ENCODE measurements at places on chromosomes 13 and 19.

GRCh38 chr19:13869281-13869680 lies 7.7 kb upstream of the NANOS3 start:
- DNase-seq: no peak

DNA sequence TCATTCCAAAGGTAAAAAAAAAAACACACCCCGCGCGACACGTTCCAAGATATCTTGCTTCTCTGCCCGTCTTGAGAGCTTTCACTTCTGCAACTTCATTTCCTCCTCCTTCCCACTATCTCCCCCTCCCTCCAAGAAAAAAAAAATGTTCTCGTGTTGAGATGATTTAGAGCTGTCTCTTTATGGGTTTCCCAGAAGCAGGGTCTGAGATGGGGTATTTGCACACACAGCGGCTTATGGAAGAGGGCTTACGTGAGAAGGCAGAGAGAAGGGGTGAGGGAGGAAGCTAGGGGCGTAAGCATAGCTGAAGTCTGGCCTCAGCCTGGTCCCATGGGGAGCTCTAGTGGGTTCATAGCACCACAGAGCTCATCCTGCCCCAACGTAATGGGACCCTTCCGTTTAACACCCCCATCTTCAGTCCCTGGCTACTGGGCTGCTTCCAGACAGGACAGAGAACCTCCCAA lies 31.3 kb upstream of the USE1 start:
- DNase-seq: no peak

DNA sequence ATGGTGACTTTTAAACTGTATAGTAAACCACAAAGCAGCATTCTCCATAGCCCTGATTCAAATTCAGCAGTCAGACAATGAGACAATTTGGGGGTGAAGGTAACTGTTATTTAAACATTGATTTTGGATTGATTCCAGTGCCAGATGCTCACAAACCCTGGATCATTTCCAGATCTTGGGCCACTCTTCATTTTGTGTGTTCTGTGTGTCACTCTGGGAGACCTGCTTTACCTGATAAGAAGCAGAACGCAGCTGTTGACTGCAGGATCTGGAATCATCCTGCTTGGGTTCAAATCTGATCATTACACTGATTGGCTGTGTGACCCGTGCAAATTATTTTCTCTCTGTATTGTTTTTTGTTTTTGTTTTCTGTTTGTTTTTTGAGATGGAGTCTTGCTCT lies 4.0 kb upstream of the PCDH8 start:
- DNase-seq: no peak

GRCh38 chr13:61128850-61129645 lies 286.6 kb downstream of the PCDH20 start:
- no peak for DNase-seq

DNA sequence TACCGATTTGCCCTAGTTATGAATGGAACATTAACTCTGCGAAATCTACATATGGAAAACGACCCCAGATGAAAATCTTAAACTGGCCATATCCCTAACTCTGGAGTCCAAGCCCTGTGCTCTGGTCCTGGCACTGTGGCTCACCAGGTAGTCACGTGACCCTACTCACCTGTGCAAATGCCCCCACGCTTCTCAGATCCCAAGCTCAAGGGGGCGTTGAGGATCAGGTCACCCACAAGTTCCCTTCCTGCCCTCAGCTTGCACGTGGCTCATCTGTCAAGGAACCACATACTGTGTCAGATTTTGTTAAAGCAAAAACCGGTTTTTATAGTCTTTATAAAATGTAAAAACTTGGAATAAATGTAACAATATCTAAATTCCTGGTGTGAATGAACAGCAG lies 324.0 kb downstream of the SHISA2 start:
- DNase-seq: no peak

GRCh38 chr19:36099166-36099785 lies 11.7 kb upstream of the OVOL3 start:
- DNase-seq: no peak

DNA sequence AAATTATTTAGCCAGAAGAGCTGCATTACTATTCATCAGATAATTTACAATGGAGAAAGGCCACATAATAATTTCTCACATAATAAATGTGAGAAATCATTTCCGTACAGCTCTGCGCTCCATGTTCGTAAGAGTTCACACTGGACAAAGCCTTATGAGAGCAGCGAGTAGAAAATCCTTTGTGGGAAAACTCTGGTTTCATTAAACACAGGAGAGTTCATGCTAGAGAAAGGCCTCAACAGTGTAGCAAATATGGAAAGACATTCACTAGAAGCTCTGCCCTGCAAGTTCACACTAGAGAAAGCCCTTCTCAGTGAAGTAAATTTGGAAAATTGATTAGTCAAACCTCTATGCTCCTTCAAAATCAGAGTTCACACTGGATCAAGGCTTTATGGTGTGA lies 8.4 kb downstream of the ZNF776 start:
- no peak for DNase-seq

- DNase-seq: no peak
These were observed 10.3 kb upstream of the ZNF492 start for GRCh38 chr19:22623841-22624221.

DNA sequence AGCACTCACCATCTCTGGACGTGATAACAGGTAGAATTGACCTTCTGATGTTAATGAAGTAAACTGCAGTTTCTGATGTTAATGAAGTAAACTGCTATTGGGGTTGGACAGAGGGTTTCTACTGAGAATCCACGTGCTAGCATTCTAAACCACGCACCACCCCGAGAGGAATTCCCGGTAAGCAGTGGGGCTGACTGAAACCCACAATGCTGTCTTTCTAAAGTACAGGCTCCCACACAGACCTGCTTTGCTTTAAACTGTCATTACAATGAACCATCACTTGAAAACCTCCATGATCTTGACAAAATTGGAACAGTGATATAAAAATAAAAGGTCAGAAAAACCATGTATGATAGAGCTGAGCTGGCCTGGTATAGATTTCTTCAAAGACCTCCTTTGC lies 559.0 kb downstream of the FGF9 start:
- no peak for DNase-seq

GRCh38 chr19:7251494-7251893 lies 42.7 kb downstream of the INSR start:
- DNase-seq: no peak

- DNase-seq: no peak
These were observed 44.5 kb upstream of the EPHX3 start for GRCh38 chr19:15276620-15277215.

GRCh38 chr19:45050036-45050435 lies 11.2 kb downstream of the CLASRP start:
- no peak for DNase-seq

GRCh38 chr19:11203194-11204075 lies 6.1 kb upstream of the KANK2 start:
- DNase-seq: peak; percentile 55

GRCh38 chr13:98280176-98280510 lies 103.1 kb upstream of the RNF113B start:
- DNase-seq: no peak

DNA sequence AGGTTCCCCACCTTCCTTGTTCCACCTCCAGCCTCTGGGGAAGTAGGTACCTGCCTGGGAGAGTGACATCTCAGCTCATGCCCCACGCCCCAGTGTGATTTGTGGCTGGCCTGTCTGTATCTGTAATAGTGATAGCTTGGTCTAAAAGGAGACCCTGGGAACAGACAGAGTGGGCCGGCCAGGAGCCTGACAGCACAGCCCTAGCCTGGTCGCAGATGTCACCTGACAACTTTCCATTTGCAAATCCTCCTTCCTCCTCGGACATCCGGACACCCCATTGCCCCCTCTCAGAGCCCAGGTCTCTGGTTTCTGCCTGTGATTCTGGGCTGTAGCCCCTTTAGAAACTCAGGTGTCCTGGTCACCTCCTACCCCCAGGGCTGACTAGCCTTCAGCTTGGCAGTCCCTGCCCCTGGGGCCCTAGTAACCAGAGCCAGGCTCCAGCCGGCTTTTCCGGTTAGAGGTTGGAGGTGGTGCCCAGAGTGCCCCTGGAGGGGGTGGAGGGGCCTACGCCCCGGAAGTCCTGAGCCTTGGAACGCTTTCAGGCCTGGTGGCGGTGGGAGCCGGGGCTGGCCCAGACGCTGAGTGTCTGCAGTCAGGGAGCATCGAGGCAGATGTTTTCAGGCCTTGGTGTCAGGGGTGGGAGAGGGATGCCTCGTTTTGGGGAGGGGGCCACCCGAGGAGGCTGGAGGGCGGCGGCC lies 6.5 kb downstream of the LRRC8E start:
- DNase-seq: no peak

GRCh38 chr13:109651311-109651710 lies 135.1 kb downstream of the IRS2 start:
- no peak for DNase-seq

DNA sequence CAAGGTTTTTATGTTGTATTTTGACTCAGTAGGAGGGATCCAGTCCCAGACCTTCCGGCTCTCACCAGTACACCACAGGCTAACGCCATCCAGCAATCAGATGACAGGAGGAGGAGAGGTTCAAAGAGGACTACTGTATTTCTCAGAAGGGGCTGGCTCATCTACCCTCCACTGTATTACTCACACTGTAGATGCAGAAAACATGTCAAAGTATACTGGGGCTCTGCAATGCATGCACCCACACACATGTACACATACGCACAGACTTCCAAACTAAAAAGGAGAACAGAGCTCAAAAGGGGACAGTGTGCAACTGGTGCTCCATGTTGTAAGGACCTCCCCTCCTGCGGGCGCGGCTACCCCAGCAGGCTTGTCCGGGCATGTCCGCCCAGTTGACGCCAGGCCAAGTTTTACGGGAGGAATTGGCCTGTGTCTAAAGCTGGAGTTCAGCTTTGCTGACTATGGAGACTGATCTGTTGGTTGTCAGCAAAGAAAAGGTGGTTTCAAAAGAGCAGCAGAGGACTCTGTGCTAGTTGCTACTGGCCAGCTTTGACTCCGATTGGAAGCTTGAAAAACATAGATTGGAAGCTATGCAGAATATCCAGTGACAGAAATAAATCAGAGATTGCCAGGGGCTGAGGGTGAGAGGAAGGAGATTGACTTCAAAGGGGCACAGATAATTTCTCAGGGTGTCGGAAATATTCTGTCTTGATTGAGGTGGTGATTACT lies 314.2 kb downstream of the DLEU7 start:
- peak; percentile 48 for DNase-seq

- DNase-seq: no peak
These were observed 169.3 kb downstream of the DCT start for GRCh38 chr13:94309997-94310855.

DNA sequence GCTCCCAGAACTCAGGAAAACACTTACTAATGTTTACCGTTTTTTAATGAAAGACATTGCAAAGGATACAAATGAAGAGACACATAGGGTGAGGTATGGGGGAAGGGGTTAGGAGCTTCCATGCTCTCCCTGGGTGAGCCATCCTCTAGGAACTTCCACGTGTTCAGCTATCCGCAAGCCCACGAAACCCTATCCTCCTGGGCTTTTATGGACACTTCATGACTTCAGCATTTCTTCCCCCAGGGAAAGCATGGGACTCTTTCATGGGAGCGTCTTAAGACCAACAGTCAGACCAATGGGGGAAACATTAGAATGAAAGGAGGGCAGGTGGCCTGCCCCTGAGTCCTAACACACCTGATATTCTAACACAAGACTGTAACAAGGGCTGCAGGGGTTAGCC lies 6.6 kb upstream of the ESD start:
- no peak for DNase-seq

DNA sequence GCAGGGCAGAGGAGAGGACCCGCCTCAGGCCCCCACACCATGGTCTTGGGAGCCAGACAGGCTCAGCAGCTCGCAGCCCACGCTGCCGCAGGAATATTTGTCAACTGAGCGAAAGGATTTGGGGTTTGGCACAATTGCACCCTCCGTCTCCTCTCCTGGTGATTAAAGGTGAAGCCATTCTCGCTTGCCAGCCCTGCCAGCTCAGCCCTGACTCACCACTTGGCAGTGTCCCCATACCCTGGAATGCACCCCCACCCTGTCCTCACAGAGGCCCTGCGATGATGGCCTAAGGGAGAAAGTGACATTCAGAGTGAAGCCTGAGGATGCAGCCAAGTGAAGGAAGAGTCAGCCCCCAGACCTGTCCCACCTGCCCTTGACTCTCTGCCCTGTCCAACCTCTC lies 18.8 kb downstream of the CYTH2 start:
- peak; percentile 55 for DNase-seq

GRCh38 chr13:79631051-79631659 lies 150.2 kb downstream of the NDFIP2 start:
- peak; percentile 69 for DNase-seq

DNA sequence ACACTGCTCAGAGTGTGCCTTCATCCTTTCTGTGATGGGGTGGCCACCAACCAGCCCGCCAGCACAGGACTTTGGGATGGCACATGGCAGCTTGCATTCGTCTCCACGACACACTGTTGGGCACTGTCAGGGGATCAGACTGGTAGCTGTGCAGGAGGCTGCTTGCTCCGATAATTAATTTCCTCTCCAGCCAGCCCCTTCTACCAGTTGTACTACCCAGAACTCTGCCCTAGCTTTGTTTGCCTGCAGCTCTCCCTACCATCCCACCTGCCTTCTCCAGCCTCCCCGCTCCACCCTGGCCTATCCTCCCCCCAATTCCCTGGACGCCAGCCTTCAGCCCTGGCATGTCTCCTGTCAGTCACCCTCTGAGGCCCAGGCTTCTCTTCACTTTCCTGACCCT lies 228.3 kb downstream of the TSHZ3 start:
- no peak for DNase-seq

- DNase-seq: no peak
These were observed 10.0 kb downstream of the SLC5A5 start for GRCh38 chr19:17881701-17882100.

GRCh38 chr19:50230379-50231351 lies 27.2 kb downstream of the MYH14 start:
- no peak for DNase-seq

DNA sequence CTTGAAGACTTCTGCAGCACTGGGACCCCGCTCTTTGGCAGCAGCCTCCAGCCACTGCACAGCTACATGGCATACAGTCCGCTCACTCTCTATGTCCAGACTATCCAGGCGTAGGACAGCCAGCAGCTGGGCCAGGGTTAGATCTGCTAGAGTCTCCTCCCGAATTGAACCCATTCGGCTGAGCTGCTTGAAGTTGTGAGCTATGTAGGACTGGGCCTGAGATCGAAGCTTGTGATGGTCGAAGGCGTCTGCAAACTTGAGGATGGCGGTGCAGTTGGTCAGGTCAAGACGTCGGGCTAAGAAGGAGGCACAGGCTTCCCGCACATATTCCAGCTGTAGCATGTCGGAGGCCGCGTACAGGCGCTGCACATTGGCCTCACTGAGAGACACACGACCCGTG lies 900 bp downstream of the KBTBD7 start:
- DNase-seq: no peak

DNA sequence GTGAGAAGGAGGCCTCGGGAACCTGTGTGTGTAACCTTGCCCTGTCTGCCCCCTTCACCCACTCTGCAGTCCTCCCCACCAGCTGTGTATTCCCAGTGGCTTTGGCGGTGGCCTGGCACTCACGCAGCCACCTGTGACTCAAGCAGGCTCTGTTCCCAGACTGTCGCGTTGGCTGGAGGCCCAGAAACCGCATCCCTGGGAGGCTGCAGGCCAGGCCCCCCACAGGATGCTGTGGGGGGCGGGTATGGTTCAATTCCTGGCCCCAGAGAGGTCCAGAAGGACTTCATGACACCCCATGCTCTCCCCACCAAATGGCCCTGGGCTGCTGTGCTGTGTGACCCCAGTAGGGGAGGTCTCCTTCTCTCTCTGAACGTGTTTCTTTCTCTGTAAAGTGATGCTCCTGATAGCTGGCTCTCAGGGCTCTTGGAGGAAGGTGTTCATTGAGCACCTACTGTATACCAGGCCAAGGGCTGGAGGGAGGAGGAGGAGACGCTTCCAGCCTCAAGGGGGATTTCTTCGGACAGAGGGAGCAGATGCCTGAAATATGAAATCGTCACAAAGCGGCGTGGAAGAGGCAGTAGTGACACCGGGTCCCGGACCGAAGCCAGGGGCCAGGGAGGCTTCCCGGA lies 1.9 kb upstream of the LINGO3 start:
- DNase-seq: no peak

Data from AG09319 (cell line).